Ovary (tissue), 10 donors: ENCODE measurements at places on chromosomes 2 and 18. TPM values are rescaled to one million over a fixed set of nuclear protein-coding genes. Genes with fewer than 3 reads are reported as not detected.

IL1R2 gene
- total RNA-seq: 0.91 TPM

DNA sequence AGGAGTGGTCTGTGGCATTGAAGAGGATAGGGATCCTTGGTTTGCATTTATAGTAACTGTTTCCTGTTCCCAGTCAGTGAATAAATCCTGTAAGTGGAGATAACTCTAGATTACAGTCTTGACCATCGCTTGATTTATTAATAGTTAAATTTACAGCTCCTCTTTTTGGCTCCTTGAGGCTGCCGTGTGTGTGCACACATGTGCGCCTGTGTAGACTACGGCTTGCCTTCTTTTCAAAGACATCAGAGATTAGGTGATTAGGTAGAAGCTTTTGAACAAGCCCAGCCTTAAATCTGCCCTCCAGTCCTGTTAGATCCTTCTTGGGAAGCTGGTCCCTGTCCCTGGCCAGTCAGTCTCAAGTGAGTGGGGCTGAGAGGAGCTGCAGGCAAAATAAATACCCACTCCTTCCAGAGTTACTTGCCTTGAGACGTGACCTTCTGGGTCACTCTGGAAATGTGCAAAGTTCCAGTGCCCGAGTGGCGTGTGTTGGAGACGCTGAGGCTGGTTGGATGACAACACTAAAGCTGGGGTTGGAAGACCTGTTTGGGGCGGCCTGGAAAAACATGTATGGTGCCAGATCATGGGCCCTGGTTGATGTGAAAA lies 32.0 kb downstream of the TCF7L1 start:
- DNase-seq: no peak

DNA sequence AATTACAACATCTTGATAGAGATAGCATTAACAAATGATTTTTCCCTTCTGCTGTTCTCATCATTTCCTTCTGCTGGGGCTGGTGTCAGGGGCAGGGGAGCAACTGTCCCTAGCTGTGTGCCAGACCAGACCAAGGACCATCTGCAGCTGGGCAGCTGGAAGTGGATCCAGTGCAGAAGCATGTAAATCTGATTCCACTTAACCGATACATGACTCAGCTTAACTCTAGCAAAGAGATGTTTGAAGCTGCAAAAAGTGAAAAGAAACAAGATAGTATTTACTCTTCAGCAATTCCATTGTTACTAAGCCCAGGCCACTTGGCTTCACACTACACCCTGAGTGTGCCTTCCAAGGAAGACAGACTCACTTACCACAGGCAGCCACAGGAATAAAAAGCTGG lies 151.1 kb downstream of the GALNT1 start:
- DNase-seq: no peak

TGFA gene
- total RNA-seq: 8.7 TPM

GRCh38 chr2:240257940-240258580 lies 117.6 kb upstream of the OTOS start:
- peak; percentile 43 for DNase-seq

CELF4 gene
- 1.5 TPM for total RNA-seq

ITGB6 gene
- not detected for total RNA-seq

KIAA1328 gene
- total RNA-seq: 22.7 TPM

SP100 gene
- 73.1 TPM for total RNA-seq

ARHGAP28 gene
- total RNA-seq: 15.7 TPM

HOXD4 gene
- 6.2 TPM for total RNA-seq

SH3BP4 gene
- total RNA-seq: 33.3 TPM
